A549 treated with AZD2906 at 1 μM for 4 hours (cell line): ENCODE measurements at places on chromosomes 1 and 21. TPM values are rescaled to one million over a fixed set of nuclear protein-coding genes. Genes with fewer than 3 reads are reported as not detected.

MYBPH gene
- total RNA-seq, result not detected in 5 replicates

FAM177B gene
- not detected in 5 replicates for total RNA-seq

PRSS38 gene
- not detected in 5 replicates for total RNA-seq

NUDT4B gene
- total RNA-seq, result 1.2 to 3.2 TPM (median 2.0 TPM) in 5 replicates

CCDC190 gene
- not detected in 5 replicates for total RNA-seq

DIO1 gene
- not detected in 5 replicates for total RNA-seq

PER3 gene
- 0.74 to 0.92 TPM (median 0.77 TPM) in 5 replicates for total RNA-seq

SAMD13 gene
- total RNA-seq, result 0.46 to 0.63 TPM (median 0.52 TPM) in 5 replicates

SRGAP2 gene
- 25.2 to 30.9 TPM (median 29.9 TPM) in 5 replicates for total RNA-seq

CDA gene
- total RNA-seq, result 33.3 to 43.7 TPM (median 34.5 TPM) in 5 replicates

AKR1A1 gene
- 73.5 to 78.3 TPM (median 75.2 TPM) in 5 replicates for total RNA-seq

LRRC38 gene
- total RNA-seq, result 0.05 to 0.11 TPM (median 0.09 TPM) in 5 replicates

MTARC2 gene
- total RNA-seq, result 10.5 to 13.3 TPM (median 10.8 TPM) in 5 replicates

HMGCS2 gene
- total RNA-seq, result not detected in 5 replicates

STIL gene
- total RNA-seq, result 8.6 to 10.2 TPM (median 9.3 TPM) in 5 replicates

AQP10 gene
- not detected in 5 replicates for total RNA-seq

RGS13 gene
- total RNA-seq, result not detected in 5 replicates

PLA2G2C gene
- not detected in 5 replicates for total RNA-seq

S100A16 gene
- total RNA-seq, result 479 to 567 TPM (median 534 TPM) in 5 replicates

KRTAP11-1 gene
- total RNA-seq, result not detected in 5 replicates

AMPD1 gene
- not detected in 5 replicates for total RNA-seq

KCNE2 gene
- not detected in 5 replicates for total RNA-seq

GTF2B gene
- total RNA-seq, result 23.5 to 31.1 TPM (median 23.9 TPM) in 5 replicates

GJA8 gene
- not detected in 5 replicates for total RNA-seq

TMEM51 gene
- total RNA-seq, result 25.2 to 29.1 TPM (median 27.8 TPM) in 5 replicates

GIPC2 gene
- total RNA-seq, result 0.01 to 0.06 TPM (median 0.02 TPM) in 5 replicates

ATP1A4 gene
- 0.07 TPM in 1 of 5 replicates, not detected in the others for total RNA-seq

KPRP gene
- not detected in 5 replicates for total RNA-seq

CD247 gene
- 0.36 to 0.86 TPM (median 0.64 TPM) in 5 replicates for total RNA-seq

MXRA8 gene
- total RNA-seq, result 0.11 to 0.36 TPM (median 0.15 TPM) in 4 of 5 replicates, not detected in the other

FCRLB gene
- total RNA-seq, result 1.0 to 1.8 TPM (median 1.7 TPM) in 5 replicates

LYSMD1 gene
- total RNA-seq, result 5.1 to 7.6 TPM (median 5.9 TPM) in 5 replicates

KCNT2 gene
- 0.02 to 0.03 TPM (median 0.03 TPM) in 3 of 5 replicates, not detected in the others for total RNA-seq

PUSL1 gene
- total RNA-seq, result 15.8 to 25.3 TPM (median 23.7 TPM) in 5 replicates

KRTAP19-3 gene
- not detected in 5 replicates for total RNA-seq

KRTAP19-1 gene
- not detected in 5 replicates for total RNA-seq

DMBX1 gene
- 0.49 to 0.93 TPM (median 0.82 TPM) in 5 replicates for total RNA-seq

SOAT1 gene
- total RNA-seq, result 21.0 to 31.3 TPM (median 28.2 TPM) in 5 replicates

NR1I3 gene
- 0.07 TPM in 1 of 5 replicates, not detected in the others for total RNA-seq

BATF3 gene
- total RNA-seq, result 21.4 to 35.2 TPM (median 33.9 TPM) in 5 replicates

PGBD5 gene
- 0.23 to 0.52 TPM (median 0.34 TPM) in 5 replicates for total RNA-seq

RSPO1 gene
- 0.05 to 0.19 TPM (median 0.14 TPM) in 5 replicates for total RNA-seq

REG4 gene
- not detected in 5 replicates for total RNA-seq

SYT14 gene
- total RNA-seq, result 0.03 to 0.09 TPM (median 0.07 TPM) in 5 replicates
